ENCODE measurements at places on chromosomes 2 and 18.

DNA sequence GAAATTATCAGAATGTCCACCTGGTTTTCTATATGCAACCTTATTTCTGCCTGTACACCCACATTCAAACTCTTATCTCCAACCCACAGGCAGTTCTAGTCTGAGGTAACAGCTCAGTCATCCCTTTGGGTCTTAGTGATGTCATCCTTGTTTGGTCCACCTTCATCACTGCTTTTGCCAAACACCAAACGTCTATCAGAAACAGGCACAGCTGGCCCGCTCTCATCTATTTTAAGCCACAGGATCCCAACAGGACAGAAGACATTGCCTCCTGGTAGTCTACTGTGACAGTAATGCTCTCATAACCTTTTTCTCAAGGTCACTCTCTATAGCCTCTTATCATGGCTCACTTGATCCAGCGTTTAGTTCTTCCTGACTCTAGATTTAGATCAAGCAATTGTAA is 99.0 kb upstream of the CHAC2 start:
- no peak for DNase-seq

DNA sequence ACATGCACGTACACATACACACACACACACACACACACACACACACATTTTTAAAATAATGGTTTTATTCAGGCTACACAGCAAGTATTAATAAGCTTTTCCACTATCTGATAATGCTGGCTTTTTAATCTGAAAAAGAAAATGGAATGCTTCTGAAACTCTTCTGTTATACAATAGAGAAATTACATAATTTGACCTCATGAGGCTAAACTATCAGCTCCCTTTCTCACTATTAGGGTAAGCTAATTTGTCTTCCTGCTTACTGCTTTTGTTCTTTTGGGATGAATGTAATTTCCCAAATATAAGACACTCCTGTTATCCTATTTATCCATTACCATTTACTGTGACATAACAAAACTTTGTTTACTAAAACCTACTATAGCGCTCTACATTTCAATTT is 41.8 kb downstream of the MAP4K3 start:
- DNase-seq = no peak

DNA sequence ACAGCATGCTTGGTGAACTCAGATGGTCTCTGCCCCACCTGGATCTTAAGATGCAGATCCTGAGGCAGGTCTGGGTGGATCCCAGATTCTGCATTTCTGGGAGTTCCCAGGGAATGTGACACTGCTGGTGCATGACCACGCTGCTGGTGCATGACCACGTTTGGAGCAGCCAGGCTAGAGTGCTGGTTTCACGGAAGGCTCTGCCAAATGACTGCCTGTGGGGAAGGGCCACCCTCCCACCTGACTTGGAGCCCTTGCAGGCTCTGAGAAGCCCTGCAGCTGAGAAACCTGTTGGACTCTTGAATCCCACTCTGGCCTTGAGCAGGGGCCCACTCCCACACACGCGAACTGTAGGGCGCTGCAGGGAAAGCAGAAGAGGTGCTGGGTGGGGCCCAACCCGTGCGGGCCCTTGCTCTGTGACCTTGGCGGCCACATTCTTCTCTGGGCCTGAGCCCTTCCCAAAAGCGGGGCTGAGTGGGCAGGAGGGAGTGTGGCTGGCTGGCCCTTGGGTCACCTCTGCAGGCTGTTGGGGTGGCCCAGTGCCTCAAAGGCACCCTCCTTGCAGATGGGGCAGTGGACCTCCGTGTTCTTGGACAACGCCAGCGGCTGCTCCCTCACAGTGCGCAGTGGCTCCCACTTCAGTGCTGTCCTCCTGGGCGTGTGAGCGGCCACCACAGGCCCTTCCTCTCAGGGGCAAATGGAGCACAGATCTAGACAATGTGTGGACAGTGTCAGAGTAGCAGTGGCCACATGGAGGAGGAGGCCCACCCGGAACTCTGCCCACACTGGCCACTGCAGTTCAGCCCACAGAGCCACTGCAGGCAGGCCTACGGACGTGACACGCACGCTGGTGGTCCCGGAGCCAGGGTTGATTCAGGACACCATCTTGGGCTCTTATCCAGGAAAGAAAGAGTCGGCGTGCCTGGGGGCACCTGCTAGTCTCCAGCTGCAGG is 7.9 kb downstream of the ERFE start:
- DNase-seq = no peak

GRCh38 chr2:80303909-80304837 is at the start of gene LRRTM1:
Gene LRRTM1 (minus strand): TSS chr2:80304752. CDS start chr2:80303819, 933 bp downstream.
- DNase-seq = no peak

- DNase-seq = no peak
These were observed 40.1 kb downstream of the DOCK10 start for GRCh38 chr2:225002039-225002655.

DNA sequence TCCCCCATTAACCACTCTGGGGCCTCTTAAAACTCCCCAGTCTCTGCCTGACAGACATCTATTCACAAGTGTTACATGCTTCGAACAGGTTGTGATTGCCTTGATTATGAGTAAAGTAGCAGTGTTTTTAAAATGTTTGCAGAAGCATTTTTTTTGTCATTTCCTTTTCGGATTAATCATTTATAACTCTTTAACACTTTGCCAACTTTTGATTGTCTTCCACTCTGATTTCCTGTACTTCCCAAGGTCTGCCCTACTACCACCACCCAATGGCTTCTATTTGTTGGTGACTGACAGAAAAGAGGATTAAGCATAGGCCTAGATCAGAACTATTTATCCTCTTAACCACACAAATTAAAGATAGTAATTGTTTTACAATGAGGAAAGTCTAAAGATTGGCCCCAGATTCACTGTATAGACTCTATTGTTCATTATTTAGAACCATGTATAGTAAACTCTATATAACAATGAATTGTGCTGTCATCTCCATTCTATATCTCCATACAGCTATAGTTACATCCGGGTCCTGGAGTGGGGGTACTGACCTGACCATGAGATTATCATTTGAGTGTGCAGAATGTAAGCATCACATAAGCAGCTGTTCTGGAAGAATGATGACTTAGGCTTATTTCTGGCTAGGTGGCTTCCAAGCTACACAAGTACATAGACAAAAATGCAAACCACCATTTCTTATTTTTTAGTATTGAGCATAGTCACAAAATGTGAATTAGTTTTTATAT is 110.3 kb upstream of the RBMS1 start:
- DNase-seq = no peak

DNA sequence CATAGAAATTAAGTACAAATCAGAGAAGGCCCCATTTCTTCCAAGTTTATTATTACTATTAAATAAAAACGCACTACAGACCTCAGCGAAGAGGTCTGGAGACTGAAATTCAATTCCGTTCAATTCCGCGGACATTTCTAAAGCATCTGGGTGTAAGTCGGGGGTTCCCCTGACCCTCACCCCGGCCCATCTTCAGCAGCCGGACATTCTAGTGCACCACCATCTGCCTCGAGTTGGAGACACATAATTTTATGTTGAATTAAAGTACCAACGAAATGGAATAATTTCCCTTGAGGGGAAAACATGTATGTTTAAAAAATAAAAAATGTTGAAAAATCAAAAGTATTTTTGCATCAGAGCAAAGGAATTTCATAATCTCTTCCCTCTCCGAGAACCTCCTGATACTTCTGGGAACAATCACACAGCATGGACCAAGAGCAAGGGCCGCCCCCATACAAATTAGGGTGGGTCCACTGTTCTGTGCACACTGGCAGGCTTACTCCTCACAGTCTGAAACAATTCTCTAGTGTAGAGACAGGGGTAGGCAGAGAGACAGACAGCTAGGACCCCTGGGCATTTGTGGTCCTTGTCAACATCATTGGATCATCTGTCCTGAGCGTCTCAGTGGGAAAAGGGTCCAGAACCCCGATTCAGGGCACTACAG is 29.3 kb downstream of the MBP start:
- DNase-seq = peak; percentile 84

- DNase-seq = no peak
These were observed 75.5 kb downstream of the PLCL1 start for GRCh38 chr2:197879812-197880408.

DNA sequence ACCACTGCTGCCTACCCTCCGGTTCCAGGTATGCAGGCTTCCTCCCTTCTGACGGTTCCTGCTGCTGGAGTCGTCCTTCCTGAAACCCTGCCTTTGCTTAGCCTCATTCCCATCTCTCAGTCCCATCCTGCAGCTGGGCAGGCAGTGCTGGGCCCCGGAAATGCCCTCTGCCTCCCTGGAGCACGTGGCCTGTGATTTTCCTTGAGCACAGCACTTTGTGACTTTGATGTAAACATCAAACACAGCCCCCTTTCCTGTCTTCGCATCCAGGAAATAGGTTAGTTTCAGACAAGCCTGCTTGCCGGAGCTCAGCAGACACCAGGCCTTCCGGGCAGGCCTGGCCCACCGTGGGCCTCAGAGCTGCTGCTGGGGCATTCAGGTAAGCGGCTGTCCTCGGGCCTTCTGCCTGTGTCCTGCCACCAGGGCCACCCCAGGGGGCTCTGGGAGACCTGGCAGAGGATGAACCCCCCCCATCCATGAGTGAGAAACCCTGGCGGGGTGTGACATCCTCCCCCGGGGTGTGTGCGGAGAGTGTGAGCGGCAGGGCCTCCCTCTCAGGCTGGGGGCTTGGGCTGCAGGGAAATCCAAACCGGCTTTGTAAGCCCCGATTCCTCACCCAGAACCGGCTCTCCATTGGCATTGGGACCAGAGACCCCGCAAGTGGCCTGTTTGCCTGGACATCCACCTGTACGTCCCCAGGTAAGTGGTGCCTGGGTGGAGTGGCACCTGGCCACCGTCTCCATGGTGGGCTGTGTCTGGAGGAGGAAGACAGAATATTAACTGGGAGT is at the start of gene ZAP70:
Gene ZAP70, plus strand, starts transcription at position 281 of the 788 bp plus-strand sequence. CDS start 10,461 bp downstream, outside the sequence.
- DNase-seq = no peak

DNA sequence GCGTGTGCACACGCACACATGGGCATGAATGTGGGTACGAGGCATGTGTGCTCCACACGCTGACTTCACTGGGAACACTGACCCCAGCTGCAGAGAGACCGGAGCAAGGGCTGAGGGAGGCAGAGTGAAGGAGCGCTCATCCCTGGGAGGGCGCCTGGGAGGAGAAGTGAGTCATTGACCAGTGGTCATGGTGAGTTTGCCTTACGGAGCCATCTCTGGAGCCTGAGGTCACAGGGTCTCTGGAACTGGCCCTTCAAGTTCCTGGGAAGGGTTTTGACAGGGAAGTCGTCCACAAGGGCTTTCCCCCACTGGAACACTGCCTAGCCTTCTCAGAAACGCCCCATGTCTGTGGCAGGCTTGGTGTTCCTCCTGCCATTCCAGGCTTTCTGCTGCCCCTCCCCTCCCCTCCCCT is 14.3 kb upstream of the TMEM185B start:
- no peak for DNase-seq

DNA sequence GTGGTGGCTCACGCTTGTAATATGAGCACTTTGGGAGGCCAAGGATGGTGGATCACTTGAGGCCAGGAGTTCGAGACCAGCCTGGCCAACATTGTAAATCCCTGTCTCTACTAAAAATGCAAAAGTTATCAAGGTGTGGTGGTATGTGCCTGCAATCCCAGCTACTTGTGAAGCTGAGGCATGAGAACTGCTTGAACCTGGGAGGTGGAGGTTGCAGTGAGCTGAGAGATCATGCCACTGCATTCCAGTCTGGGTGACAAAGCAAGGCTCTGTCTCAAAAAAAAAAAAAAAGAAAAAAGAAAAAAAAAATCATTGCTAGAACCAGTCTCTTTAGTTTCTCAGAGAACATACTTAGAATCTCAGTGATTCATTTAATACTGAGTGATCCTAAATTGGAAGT is 217.1 kb downstream of the DYM start:
- DNase-seq = no peak

GRCh38 chr2:80019571-80020460 is 284.7 kb downstream of the LRRTM1 start:
- no peak for DNase-seq

DNA sequence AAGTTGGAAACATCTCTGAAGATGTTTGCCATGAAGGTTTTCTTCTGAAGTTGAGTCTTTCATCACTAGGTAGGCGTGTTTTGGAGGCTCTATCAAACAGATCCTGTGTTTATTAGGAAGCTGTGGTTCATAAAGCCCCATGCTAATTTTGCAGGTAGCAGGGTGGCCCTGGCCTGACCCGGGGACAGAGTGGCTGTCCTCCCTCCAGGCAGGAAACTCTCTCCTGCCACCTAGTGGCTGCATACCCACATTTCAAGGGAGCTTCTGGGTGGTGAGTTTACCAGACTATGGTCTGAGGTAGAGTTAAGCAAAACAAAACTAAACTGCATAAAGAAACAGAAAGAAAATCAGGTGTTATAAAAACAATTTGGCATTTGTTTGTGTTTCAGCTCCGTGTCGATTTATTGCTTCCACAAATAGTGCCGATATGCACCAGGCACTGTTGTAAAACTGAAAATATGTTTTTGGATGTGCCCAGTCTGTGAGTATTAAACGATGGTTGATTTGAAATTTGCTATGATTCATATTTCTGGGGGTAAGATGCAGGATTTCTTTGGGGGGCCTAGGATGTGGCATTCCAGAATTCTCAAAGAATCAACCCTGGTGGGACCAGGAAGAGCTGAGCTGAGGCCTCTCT is 26.0 kb upstream of the IL37 start:
- DNase-seq = no peak

DNA sequence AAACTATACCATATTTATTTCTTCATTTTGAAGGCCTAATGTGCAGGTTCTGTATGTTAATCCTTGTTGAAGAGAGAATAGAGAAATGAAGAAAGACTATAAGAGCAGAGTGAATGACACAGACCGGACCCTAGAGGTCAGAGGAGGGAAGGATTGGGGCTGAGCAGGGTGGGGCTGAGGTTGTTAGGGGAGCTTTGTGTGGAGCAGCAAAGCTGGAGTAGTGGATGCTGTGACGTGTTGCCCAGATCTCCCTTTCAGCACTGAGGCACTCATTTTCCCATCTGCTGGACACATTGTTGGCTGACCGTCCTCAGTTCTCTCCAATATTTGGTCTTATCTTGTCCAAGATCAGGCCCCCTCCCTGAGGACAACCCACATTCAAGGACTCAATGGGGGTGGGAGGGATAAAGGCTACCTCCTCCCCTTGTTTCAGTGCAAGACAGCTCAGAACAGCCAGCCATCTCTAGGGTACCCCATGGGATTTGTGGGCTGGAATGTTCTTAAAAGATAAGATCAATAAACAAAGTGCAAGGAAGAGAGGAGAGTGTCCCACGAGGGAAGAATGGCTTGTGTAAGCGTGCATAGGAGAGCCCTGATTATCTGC is 143.6 kb downstream of the TDRD15 start:
- DNase-seq = no peak

All from vagina (tissue), 2 donors.